CD8-positive, alpha-beta memory T cell (primary cell): ENCODE measurements at places on chromosomes 11 and 22. TPM values are rescaled to one million over a fixed set of nuclear protein-coding genes. Genes with fewer than 3 reads are reported as not detected.

TYR gene
- not detected for total RNA-seq

RASL10A gene
- not detected for total RNA-seq

USP47 gene
- 50.2 TPM for total RNA-seq

ALDH3B2 gene
- not detected for total RNA-seq

GRCh38 chr22:48338793-48339705 lies 1488.6 kb downstream of the BRD1 start:
- no peak for DNase-seq

- DNase-seq = no peak
These were observed 7.5 kb upstream of the SLCO2B1 start for GRCh38 chr11:75143420-75143731.

DNA sequence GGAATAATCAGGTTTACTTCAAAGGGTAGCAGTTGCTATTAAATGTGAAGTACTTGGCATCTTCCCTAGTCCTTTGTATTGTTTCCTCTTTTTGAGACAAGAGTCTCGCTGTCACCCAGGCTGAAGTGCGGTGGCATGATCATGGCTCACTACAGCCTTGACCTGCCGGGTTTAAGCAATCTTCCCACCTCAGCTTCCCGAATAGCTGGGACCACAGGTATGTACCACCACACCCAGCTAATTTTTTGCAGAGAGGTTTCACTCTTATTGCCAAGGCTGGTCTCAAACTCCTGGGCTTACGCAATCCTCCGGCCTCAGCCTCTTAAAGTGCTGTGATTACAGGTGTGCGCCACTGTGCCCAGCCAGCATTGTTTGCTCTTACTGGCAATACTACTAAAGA lies 36.2 kb upstream of the RAPSN start:
- DNase-seq = no peak

DNA sequence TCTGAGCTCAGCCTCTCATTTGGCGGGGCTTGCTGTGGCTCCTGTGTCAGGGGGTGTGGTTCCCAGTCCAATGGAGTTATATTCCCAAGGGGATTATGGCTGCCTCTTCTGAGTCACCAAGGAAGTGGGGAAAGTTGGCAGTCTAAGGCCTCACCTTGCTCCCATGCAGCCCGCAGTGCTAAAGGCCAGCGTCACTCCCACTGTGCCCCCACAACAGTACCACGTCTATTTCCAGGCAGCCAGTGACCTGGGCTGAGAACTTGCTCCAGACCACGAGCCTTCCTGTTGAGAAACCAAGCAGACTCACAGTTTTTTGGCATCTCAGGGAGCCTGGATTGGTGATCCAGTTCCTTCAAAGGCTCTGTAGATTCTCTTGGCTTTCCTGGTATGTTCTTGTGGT lies 45.6 kb downstream of the OR2AT4 start:
- DNase-seq = no peak

DNA sequence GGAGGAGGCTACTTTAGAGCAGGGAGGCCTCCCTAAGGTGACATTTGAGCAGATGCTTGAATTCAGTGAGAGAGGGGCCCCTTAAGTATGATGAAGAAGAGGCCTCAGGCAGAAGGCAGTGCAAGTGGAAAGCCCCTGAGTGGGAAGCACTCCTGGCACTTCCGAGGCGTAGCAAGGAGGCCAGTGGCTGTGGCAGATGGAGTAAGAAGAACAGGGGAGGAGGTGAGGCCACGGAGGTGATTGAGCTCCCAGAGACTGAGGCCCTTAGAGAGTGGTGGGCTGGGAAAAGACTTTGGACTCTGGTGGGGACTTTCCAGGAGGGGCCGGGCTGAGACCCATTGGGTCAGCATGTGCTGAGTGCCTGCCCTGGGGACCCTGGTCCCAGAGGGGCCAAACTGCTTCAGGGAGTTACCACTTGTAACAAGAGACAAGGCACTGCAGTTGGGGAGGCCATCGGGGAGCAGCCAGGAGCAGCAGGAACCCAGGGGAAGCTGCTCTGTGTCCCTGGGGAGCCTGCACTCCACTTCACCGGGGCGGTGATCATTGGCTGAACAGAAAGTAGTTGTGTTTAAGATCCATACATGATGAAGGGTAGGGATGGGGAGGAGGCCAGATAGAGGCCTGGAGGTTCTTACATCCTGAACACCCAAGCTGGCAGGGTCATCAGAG lies 2.5 kb upstream of the CENPM start:
- DNase-seq = no peak

- DNase-seq = no peak
These were observed 1.3 kb upstream of the YIF1A start for GRCh38 chr11:66290330-66290621.
